ENCODE measurements at places on chromosomes 4 and X. TPM values are rescaled to one million over a fixed set of nuclear protein-coding genes. Genes with fewer than 3 reads are reported as not detected.

Gene NSUN7
- 7.8 TPM for total RNA-seq

Gene SSX3
- total RNA-seq = not detected

Gene USP17L28
- total RNA-seq = not detected

Gene SLIT2
- 17.2 TPM for total RNA-seq

Gene ACOT9
- total RNA-seq = 29.7 TPM

Gene RBM3
- 153 TPM for total RNA-seq

Gene GIMD1
- total RNA-seq = not detected

Gene HSPA4L
- 15.7 TPM for total RNA-seq

Gene GLRA3
- total RNA-seq = 6.9 TPM

Gene PI4K2B
- total RNA-seq = 8.8 TPM

Gene GRK4
- total RNA-seq = 37.6 TPM

Gene ETDA
- total RNA-seq = not detected

Gene FUNDC1
- 11.3 TPM for total RNA-seq

Gene FAM241A
- total RNA-seq = 6.3 TPM

Gene HNRNPH2
- total RNA-seq = 68.2 TPM

Gene RHOXF2
- total RNA-seq = not detected

Gene TLR7
- total RNA-seq = 0.94 TPM

Gene PHEX
- total RNA-seq = 3.1 TPM

Gene KLHL34
- not detected for total RNA-seq

Gene SORBS2
- total RNA-seq = 156 TPM

Gene SPANXA2
- total RNA-seq = not detected

Gene TMEM31
- total RNA-seq = not detected

Gene FGB
- total RNA-seq = not detected

Gene PABPC1L2A
- total RNA-seq = 0.94 TPM

Gene ZNF674
- total RNA-seq = 18.2 TPM

Gene PFKFB1
- total RNA-seq = 0.31 TPM

Gene FAT1
- total RNA-seq = 36.9 TPM

Gene TLL1
- total RNA-seq = 1.3 TPM

Gene LRBA
- total RNA-seq = 40.4 TPM

Gene RTL9
- total RNA-seq = 0.63 TPM

Gene MAP7D2
- 10.0 TPM for total RNA-seq

Gene GPR143
- total RNA-seq = 1.3 TPM

Gene RWDD4
- 16.6 TPM for total RNA-seq

Gene TMSB15A
- 163 TPM for total RNA-seq

Gene GNRHR
- not detected for total RNA-seq

Gene ERAS
- not detected for total RNA-seq

Gene DMRTC1
- not detected for total RNA-seq

Gene F8A2
- not detected for total RNA-seq

Gene ARMCX2
- total RNA-seq = 55.7 TPM

Gene CXCR3
- total RNA-seq = not detected

Gene APLN
- 3.1 TPM for total RNA-seq

Gene RBMX
- total RNA-seq = 474 TPM

Gene CWH43
- not detected for total RNA-seq

Gene PLXNB3
- 2.8 TPM for total RNA-seq

Gene LGI2
- 3.1 TPM for total RNA-seq

Gene TXK
- 2.8 TPM for total RNA-seq

Gene F8
- 5.6 TPM for total RNA-seq

Gene UGT2B10
- not detected for total RNA-seq

Gene RBM10
- total RNA-seq = 43.2 TPM

Gene KCNIP4
- 12.5 TPM for total RNA-seq

Gene AKAP4
- not detected for total RNA-seq

Gene GABRQ
- total RNA-seq = 1.3 TPM
